GOT3 (cell line): ENCODE measurements at places on chromosomes 2 and 18.

DNA sequence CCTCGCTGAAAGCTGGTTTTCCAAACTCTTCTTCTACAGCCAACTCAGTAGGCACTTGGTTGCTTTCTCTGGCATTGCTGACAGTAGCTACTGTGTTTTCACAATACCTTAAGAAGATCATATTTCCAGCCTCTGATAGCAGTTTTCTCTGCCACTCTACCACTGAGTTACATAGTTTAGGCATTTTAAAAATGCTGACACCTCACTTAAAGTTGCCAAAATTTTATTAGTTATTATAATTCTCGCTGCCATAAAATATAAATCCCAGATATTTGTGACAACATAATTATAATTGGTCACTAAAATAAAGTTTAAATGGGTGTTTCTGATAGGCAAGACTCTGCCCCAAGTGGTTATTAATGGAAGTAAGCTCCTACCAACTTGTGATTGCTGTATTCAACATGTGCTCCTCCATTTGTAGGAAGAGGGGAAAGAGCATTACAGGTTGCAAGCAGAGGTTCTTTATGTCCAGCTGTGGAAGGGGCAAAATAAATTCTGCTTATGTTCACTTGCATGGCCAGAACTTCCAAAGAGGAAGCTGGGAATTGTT lies 1202.8 kb downstream of the CNTNAP5 start:
- DNase-seq, result no peak

DNA sequence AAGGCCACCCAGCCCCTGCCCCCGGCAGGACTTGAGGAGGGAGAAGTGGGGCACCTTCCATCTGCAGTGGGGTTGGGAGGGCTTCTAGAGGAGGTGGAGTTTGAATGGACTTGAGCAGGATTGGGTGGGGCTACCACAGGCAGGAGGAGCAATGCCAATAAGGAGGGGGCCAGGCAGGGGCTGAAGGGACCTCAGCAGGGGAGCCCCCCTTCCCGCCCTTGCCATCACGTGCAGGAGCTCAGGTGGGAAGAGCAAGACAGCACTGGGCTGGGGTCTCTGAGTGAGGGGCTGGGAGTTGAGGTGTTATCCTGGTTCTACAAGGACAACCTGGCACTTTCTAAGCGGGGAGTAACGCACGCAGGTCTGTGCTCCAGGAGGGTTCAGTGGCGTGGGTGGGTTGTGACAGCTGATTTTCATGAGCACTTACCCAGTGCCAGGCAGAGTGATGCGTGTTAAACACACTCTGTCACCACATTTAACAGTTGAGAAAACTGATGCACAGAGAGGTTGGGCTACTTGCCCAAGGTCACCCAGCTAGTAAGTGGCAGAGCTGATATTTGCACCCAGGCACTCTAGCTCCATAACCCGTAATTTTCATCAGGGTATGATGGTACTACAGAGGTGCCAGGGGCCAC lies 4.8 kb downstream of the CHRND start:
- DNase-seq, result no peak

GRCh38 chr18:34859496-34859895 lies 149.4 kb downstream of the DTNA start:
- no peak for DNase-seq

- DNase-seq, result no peak
Measured at GRCh38 chr2:122328816-122329215, 573.4 kb downstream of the TSN start.

DNA sequence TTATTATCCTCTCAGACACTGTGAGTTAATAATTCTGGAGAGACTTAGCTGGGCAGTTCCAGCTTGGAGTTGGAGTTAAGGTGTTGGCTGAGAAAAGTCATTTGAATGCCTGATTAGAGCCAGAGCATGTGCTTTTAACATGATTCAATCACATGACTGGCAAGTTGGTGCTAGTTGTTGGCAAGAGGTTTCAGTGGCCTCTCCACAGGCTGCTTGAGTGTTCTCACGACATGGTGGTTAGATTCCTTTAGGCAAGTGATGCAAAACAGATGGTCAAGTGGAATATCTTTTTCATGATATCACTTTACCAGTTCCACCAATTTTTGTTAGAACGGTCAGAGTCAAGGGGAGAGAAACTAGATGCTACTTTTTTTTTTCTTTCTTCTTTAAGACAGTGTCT lies 262.7 kb upstream of the FN1 start:
- DNase-seq, result no peak

DNA sequence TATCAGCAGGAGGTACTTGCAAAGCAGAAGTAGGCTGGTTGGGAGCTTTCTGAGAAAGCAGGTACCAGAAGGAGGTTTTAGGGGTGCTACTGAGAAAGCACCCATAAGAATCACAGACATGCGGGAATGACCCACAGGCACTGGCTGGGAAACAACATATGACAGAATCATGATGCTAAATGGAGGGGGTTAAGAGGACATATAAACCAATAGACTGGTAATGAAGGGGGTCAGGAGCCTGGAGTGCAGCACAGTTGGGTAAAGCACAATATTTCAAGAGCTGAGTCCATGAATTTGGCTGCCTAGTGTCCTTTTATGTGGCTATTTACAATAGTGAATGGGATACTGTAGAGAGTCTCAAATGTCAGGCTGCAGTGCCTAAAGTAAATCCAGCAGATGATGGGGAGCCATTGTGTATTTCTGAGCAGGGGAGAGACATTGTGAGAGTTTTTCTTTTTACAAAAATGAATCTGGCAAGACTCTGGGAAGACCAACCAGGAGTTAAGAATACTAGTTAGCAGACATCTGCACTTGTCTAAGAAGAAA lies 27.6 kb upstream of the GMCL1 start:
- no peak for DNase-seq

GRCh38 chr18:59492756-59493421 lies 133.8 kb upstream of the LMAN1 start:
- no peak for DNase-seq

DNA sequence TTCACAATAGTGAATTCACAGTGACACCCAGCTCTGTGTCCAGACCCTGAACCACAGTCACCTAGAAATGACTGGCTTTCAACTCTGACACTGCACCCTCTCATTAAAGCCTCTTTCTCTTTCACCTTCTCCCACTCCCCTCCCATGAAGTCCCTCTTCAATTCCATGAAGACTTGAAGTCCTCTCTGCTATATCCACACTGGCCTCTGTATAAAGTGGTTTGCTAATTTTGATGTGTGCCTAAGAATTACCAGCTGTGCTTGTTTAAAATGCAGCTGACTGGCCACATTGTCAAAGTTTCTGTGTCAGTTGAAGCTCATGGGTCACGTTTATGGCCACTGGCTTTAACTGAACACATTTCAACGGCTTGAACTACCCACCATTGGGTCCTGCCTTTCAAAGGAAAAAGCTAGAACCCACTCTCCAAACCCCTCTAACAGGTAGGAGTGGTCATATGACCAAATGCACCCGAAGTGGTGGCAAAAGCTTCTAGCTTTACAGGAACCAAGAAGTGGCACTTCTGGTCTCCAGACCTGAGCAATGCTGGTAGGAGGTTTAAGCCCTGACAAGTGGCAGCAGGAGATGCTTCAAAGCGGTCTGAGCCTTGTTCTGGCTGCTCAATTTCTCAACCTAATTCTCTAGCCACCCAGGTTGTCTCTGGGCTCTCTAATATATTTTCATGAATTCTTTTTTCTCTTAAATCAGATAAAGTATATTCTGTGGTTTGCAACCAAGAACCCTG lies 34.2 kb downstream of the B4GALT6 start:
- no peak for DNase-seq

GRCh38 chr2:134479696-134480330 lies 225.9 kb downstream of the MGAT5 start:
- no peak for DNase-seq

GRCh38 chr2:240959941-240960308 lies 38.5 kb upstream of the SNED1 start:
- DNase-seq, result no peak

DNA sequence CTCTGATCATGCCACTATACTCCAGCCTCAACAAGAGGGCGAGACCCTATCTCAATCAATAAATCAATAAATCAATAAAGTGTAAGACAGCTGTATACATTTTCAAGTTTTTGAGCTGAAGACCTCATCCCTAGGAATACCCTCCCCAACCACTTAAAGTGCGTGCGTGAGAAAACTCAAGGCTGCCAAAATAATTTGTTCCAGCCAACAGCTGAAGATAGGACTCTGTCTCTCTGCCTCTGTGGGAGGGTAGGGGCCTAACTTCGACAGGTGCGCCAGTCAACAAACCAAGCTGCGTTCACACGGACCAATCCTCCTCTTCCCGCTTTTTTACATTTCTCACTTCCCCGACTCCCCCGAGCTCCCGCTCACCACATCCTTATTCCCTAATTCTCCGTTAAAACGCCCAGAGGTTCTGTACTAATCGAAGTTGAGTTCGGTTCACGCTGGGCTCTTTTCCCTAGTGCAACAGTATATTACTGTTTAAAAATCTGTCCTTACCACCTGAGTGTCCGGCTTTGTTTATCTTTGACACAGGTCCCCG lies 618 bp downstream of the POLR2D start:
- peak; percentile 27 for DNase-seq

DNA sequence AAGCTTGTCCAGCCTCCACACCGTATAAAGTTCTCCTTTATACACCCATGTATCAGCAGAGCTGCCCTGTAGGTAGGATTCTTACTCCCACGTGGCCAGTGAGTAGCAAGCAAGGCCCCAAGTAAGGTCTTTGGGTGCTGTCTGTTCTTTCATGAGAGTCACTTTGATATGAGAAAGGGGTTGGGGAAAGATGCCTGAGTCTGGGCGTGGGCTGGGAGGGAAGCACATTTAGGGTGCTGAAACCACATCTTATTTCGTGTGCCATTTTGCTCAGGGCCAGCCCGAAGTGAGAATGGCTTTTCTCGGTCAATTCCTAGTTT lies 436 bp upstream of the ITPRIPL1 start:
- no peak for DNase-seq

- DNase-seq, result no peak
Measured at GRCh38 chr2:162116352-162116751, 35.7 kb downstream of the GCG start.

- DNase-seq, result no peak
Measured at GRCh38 chr2:133143645-133144044, 424.6 kb downstream of the NCKAP5 start.

- no peak for DNase-seq
Measured at GRCh38 chr2:144517866-144518747, 1.8 kb downstream of the ZEB2 start.

DNA sequence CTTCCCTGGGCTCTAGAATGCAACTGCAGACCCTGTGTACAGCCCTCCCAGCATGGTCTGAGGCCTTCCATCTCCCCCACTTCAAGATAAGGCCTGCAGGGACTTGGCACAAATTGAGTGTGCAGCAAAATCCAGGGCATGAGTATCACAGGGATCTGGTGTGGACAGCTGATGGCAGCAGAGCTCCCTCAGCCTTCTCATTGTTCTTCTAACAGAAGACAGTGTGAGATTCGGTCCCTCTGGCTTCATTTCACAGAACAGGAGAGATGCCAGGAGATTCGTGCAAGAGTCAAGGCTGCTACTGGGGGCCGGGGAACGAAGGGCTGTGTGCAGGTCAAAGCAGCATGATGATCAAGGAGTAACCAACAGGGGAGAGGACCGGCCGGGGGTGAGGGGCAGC lies 85.8 kb downstream of the UXS1 start:
- DNase-seq, result no peak

GRCh38 chr2:168490946-168491605 lies 35.0 kb downstream of the CERS6 start:
- no peak for DNase-seq

DNA sequence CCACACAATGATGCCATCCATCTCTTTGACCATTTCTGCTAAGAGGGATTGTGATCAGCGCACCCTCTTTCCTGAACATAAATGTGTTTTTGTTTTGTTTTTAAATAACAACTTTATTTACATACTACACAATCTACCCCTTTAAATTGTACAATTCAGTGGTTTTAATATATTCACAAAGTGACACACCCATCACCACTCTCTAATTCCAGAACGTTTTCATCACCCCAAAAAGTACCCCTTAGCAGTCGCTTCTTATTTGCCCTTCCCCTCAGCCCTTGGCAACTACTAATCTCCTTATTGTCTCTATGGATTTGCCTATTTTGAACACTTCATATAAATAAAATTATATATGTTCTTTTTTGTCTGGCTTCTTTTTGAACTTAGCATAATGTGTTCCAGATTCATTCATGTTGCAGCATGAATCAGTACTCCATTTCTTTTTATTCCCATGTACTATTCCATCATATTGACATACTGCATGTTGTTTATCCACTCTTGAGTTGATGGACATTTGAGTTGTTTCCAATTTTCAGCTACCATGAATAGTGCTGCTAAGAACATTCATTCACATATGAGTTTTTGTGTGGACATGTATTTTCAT lies 150.9 kb upstream of the NABP1 start:
- DNase-seq, result no peak

GRCh38 chr2:221107424-221107823 lies 464.7 kb downstream of the EPHA4 start:
- no peak for DNase-seq
